ENCODE measurements at places on chromosomes 6 and 20.
A peak's percentile ranks its signal among the peaks of the same experiment; 100 is the strongest.

DNA sequence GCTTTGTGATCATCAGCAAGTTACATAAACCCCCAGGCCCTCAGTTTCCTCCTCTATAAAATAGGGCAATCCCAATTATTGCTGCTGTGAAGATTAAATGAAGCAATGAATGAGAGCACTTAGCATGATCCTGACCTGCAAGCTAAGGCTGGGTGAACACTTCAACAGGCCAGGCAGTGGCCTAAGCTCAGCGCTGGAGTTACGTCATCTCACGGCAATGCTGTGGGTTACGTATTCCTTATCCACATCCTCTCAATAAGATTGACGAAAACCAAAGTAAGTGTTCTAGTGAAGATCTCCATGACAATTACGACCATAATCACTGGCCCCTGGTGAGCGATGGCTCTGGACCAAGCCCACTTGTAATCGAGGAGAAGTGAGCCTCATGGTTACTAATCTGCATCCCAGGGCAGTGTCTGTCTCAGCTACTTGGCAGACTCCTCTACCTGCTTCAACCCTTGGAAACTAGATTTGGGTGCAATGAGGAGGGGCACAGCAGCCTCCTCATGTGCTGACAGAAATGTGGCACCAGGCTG, 274.1 kb upstream of the ARID1B start:
- no peak for DNase-seq

DNA sequence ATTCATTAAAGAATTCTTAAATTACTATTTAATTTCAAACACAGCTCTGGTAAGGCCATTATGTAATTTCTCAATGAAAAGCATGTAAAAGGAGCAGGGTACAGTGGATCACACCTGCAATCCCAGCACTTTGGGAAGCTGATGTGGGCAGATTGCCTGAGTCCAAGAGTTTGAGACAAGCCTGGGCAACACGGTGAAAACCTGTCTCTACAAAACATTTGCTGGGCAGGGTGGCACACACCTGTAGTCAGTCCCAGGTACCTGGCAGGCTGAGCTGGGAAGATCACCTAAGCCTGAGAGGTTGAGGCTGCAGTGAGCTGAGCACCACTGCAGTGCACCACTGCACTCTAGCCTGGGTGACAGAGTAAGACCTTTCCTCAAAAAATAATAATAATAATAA, 37.4 kb downstream of the MDN1 start:
- no peak for DNase-seq

- no peak for DNase-seq
These were observed 90.3 kb downstream of the ASXL1 start for GRCh38 chr20:32448306-32449056.

DNA sequence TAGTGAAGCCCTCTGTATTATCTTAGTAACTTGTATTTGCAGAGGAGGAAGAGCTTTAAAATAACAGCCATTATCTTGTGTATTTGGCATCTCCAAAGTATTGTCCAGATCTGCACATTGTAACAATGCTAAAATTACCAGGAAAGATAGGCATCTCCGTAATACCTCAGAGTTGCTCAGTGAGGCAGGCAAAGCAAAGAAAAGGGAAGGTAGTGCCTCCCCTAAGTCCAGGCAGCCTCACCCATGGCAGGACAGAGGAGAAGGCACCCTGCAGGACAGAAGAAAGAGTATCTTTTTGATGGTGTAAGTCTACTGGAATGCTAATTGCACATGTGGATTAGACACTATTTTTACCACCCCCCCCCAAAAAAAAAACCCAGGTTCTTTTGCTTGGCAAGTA, 13.6 kb upstream of the SSTR4 start:
- DNase-seq = no peak

GRCh38 chr20:24790746-24791283, 158.3 kb upstream of the CST7 start:
- no peak for DNase-seq

GRCh38 chr20:34011275-34011674, 17.6 kb downstream of the RALY start:
- DNase-seq = no peak

DNA sequence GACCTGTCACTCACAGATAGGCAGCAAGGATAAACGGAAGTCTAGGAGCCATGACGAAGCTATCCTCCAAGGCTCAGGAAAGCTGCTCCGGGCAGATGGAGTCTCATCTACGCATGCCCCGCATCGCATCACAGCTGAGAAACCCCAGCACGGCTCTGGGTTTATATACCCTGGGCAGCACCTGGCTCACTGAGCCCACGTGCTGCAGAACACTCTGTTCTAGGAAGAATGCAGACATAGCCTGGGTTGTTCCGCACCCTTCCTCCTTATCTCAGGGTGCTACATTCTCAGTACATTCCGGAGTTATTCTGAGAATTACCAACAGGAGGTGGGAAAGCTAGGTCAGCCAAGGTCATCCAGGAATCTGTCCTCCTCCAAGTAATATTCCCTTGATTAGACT, 260.4 kb downstream of the CBLN4 start:
- no peak for DNase-seq

GRCh38 chr20:24980291-24981053, 12.1 kb downstream of the APMAP start:
- DNase-seq = peak; percentile 64

DNA sequence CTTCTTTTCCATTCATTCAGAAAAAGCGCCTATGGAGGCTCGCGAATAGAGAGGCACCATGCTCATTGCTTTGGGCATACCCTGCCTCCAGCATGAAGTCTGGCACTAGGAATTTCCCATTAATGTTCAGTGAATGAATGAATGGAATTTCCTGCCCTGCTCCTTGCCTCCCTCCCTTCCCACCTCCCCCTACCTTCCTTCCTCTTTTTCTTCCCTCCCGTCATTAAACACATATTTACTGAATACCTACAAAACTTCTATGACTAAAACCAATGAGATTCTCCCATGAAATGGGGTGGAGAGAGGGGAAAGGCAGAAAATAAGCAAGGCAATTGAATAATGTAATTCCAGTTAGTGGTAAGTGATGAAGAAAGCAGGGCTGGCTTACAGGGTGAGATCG, 213.8 kb upstream of the AGPAT4 start:
- DNase-seq = no peak

DNA sequence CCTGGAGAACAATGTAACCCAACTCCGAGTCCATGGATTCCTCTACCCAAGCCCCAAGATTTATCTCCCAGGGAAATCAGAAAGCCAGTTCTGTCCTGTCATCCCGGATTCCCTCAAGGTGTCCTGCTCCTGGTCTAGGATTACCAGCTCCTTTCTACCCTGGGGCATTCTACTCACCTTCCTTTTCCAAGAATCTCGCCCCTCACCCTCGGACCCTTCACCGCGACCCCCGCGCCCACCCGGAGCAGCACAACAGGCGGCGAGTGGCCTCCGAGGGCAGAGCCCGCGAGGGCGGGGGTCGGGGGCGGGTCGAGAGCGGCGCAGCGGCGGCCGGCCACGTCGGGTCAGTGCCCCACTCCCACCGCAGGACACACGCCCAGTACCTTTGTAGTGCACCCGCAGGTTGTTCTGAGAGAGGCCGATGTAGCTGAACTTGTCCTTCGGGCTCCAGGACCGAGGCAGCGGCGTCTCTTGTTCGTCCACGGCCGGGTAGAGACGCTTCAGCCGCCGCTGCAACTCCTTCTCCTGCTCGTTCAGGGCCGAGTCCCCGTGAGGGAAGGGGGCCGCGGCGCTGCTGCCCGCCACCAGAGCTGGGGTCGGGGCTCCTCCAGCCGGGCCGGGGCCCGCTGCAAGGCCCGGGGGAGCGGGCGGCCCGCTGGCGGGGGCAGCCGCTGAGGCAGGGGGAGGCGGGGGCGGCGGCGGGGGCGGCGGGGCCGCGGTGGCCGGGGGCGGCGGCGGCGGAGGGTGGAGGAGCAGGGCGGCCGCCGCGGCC, 897 bp downstream of the RANBP9 start:
- peak; percentile 29 for DNase-seq

DNA sequence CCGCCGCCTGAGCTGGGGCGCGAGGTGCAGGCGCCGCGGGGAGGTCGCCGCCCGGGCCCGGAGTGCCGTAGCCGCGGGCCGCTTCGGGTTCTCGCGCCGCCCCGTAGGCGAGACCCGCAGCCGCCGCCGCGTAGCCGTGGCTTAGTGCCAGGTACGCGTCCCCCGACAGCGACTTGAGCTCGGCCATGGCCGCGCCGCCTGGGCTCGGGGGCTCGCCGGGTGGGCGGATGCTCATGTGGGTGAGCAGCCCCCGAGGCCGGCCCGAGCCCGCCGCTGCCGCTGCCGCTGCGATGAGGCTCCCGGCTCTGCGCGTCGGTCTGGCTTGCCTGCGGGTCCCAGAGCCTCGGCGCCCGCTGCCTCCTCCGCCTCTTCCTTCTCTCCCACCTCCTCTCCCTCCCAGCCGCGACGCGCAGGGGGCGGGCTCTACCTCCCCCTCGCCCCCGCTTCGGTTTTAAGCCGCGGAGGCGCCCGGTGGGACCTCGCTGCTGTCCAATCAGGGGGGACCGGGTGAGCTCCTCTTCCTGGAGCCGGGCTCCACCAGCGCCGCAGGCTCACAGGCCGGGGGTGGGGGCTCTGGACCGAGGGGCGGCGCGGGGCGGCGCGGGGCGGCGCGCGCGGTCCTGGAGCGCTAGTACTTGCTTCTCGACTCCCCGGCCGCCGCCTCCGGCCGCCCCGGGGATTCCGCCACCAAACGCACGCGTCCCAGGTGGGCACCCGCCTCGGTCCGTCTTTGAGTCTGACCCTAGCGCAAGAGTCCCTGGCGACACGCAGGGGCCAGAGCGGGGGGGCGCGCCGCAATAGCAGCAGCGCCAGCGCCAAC, at the start of gene BHLHE23:
Gene BHLHE23, minus strand, starts transcription at position 425 of the 820 bp plus-strand sequence. Its CDS starts 190 bp downstream, at position 235.
- DNase-seq = no peak

GRCh38 chr6:29984992-29985391, 42.7 kb downstream of the HLA-A start:
- no peak for DNase-seq

- no peak for DNase-seq
These were observed 91.0 kb upstream of the MEI4 start for GRCh38 chr6:77561768-77562314.

DNA sequence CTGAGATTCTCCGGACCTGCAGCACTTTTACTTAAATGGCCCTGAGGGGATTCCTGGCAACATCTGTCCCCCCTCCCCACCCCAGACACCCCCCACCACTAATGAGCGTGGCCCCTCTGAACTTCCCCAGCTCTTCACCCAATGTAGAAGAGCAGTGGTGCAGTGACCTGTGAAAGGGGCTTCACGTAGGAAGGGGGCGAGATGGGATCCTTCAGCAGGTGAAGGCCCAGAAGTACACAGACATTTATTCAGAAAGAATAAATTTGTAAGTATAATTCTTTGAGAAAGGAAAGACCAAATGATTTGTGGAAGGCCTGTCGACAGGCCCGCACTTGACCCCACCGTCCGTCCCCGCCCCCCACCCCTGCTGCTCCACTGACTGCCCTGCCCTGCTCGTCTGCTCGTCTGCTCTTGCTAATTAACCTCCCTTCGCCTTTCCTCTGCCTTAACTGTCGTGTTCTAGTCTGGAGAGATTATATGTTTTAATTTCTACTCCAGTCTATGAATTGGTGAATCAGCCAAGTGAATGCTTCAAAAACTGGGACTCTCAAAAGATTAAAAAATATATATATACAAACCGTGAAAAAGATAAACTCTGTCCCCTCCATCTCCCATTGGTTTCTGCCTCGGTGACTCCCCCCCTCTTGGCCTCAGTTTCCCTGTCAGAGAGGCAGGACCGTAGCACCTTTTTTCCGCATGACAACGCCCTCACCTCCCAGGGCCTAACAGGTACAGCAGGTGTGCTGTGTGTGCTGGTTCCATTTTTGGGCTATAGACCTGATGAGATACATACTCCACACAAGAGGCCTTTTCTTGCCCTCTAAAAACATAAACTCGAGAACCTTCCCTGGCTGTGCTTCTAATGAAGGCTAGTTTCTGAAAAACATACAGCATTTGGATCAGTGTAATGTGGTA, 49.2 kb downstream of the GNAS start:
- no peak for DNase-seq

DNA sequence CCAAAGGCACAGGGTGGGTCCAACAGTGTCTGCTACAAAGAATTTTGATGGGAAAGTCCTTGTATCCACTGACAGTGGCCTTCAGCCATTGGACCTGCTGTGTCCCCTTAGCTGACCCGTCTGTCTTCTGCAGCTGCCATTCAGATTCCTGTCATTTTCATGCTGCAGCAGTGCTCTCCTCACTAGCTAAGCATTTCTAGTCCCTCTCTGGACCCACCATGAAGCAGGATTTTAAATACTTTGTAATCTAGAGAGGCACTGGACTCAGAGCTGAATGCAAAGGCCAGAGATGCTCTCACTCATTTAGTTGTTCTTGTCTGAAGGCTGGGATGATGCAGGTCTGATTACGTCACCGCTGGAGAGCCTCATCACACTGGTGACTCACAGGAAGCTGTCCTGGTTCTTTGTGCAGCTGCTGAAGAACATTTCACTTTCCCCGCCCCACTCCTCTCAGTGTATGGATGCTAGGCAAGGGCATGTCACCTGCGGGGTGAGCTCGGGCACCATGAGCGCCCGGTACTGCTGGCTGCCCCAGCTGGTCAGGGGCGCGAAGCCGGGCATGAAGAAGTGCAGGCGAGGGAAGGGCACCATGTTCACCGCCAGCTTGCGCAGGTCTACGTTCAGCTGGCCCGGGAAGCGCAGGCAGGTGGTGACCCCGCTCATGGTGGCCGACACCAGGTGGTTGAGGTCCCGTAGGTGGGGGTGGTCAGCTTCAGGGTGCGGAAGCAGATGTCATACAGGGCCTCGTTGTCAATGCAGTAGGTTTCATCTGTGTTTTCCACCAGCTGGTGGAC, 19.4 kb upstream of the TUBB2A start:
- DNase-seq = peak; percentile 87

DNA sequence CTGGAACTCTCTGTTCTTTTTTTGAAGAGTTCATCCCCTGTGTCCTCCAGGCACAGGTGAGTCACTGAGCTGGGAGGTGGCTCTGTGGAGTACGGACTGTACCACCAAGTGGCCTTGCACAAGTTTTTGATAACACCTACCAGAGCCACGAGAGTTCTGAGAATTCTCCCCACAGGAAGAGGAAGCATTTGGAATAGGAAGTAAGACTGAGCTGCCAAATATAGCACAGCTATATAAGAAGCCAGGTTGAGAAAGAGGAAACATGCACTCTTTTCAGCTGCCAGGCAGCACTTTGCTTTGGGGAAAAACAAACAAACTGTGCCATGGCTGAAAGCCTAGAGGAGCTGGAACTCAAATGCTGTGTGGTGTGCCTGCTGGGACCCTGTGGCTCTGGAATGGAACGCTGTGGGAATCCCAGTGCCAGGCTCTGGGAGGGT, 70.8 kb upstream of the RIPOR2 start:
- peak; percentile 83 for DNase-seq

DNA sequence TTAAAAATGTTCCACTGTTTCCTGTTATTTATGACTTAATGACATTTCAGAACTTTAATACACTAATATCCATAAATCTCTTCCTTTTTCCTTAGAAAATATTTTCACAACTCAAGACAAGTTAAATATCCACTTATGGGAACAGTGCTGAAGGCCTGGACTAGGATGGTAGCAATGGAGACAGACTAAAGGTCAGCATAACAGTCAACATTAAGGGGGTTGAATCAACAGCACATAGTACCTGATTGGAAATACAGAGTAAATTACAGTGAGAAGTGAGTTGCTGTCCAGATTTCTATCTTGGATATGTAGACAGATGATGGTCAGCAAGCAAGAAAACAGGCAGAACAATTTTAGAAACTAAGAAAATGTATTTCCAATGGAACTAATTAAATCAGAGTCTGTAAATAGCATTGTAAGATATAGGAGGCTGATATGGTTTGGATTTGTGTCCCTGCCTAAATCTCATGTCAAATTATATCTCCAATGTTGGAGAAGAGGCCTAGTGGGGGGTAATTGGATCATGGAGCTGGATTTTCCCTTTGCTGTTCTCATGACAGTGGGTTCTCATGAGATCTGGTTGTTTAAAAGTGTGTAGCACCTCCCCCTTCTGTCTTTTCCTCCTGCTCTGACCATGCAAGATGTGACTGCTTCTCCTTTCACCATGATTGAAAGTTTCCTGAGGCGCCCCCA, 682.7 kb downstream of the MAFB start:
- DNase-seq = no peak
